Stimulated activated CD8-positive, alpha-beta memory T cell treated with anti-CD3 and anti-CD28 coated beads, Interleukin-15, amount 100 ng/mL, for 48 hours (primary cell): ENCODE measurements at places on chromosomes 7 and 10.
A peak's percentile ranks its signal among the peaks of the same experiment; 100 is the strongest.

GRCh38 chr10:52740913-52741675 lies 31.5 kb downstream of the MBL2 start:
- DNase-seq = peak; percentile 5

DNA sequence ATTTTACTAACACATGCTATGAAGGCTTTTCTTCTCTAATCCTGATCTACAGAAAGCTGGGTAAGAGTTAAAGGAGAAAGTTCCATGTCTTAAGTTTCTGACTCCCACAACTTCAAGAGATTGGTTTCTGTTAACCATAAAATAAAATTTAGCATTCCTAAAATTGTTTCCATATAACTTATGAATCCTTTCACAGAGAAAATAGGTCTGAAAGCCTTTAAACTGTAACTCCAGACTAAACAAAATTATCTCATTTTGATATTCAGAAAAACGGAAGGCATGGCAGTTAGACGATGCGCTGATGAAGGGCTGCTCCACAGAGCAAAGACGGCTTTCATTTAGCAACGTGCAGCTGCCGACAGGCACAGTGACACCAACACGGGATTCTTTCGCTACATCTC lies 133.3 kb downstream of the SLC25A13 start:
- no peak for DNase-seq

DNA sequence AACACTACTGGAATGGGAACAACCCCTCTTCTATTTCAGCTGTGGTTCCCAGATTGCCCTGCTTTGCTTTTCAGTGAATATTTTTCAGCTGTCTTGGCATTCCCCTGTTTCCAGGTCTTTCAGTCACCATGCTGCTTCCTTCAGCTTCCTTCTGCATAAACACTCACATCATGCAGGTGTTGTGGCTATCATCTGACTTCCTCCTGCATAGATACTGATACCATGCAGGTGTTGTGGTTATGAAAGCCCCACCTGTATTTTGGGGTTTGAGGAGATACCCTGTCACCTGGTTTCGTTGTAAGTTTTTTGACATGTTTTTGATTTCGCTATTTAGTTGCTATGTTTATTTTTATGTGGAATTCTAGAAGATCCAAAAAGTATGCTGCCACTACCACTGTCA lies 71.5 kb downstream of the SLC35B4 start:
- DNase-seq = no peak

DNA sequence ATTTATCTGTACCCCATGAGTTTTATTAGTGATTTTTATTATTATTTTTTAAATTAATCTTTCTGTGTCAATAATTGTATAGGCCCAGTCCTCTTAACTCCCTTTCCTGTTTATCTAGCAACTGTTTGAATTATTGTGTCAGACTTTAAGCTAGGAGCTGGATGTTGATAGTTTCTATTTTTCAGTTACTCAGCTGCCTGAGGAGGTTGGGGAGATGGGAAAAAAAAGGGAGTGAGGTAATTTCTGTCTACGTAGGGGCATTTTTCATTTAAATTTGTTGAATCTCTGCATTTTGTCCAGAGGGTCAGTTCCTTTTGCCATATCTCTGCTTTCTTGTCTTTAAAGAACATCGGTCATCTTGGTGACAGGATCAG lies 5.0 kb upstream of the ZNF518A start:
- no peak for DNase-seq

- DNase-seq = peak; percentile 71
Observed at GRCh38 chr10:8060010-8060703, 5.7 kb downstream of the GATA3 start.
